ENCODE measurements at places on chromosomes 2 and 18.

- no peak for DNase-seq
These were observed 294.2 kb upstream of the NCKAP5 start for GRCh38 chr2:133862400-133862977.

GRCh38 chr2:238847841-238848690, at the start of gene TWIST2:
Gene TWIST2 (plus strand): TSS chr2:238848085. CDS start chr2:238848216, 131 bp downstream.
- DNase-seq, result no peak

GRCh38 chr2:211789982-211790381, 748.6 kb downstream of the ERBB4 start:
- DNase-seq, result no peak

DNA sequence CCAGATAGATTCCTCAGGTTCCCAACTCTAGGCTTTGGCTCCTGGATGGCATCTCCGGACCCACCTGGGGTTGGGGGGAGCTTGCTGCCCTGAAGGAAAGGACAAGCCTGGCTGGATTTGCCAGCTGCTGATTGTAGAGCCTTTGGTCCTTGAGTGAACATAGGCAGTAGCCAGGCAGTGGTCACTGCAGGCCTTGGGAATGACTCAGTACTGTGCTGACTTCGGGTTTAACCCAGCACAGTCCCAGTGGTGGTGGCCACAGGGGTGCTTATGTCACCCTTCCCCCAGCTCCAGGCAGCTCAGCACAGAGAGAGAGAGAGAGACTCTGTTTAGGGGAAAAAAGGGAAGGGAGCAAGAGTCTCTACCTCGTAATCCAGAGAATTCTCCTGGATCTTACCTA, 27.7 kb upstream of the ACTR2 start:
- no peak for DNase-seq

DNA sequence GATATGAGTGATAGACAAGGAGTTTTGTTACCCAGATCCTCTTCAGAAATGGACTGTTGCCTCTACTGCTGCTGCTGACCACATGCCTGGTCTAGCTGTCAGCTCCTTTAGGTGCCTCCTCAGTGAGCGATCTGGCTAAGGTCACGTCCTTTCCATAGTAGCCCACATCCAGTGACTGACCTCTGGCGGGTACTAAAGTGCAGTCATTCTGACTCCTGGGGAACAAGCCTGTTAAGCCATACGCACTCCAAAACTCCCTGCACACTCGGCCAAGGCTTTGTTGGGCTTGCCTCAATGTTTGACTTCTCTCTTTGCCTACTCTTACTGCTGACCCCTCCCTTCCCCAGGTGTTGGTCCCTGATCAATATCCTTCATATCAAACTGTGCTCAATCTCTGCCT, 685.2 kb downstream of the IRS1 start:
- no peak for DNase-seq

DNA sequence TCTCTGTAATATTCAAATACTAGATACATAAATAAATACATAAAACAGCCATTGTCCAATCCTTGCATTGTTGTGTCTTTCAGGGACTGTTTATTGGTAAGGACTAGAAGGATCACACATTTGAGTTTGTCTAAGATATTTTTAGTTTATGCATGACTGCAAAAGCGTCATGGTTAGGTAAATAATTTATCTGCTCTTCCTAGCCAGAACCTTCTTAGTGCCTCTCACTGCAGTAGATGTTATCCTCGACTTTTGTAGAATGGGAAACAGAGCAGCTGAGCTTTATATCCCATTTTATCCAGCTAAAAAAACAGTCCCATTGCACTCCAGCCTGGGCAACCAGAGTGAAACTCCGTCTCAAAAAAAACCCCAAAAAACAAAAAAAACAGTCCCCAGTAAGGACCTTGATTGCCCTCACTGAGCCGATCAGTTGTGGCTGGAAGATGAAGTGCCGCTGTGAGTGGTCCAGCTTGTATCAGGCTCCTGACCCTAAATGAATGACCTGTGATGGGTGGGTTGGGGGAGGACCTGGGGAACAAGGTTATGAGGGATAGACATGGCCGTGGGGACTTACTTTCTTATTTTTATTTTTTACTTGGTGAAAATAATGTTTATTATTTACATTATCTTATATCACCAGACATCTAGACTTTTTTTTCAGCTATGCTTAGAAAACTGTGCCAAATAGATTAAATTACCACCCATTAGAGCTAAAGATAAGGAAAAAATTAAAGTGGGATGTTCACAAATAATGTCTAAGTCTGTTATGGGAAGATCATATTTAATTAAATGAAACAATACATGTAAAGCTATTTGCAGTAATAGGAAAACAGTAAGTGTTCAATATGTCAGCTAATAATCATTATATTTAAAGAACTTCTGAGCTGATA, 10.9 kb upstream of the ADAM23 start:
- DNase-seq, result no peak

GRCh38 chr18:32730068-32730467, 42.8 kb downstream of the KLHL14 start:
- DNase-seq, result no peak

GRCh38 chr2:38076152-38076709, 280 bp upstream of the CYP1B1 start:
- peak; percentile 69 for DNase-seq

- DNase-seq, result no peak
These were observed 52.3 kb upstream of the MGAT5 start for GRCh38 chr2:134201533-134201932.

GRCh38 chr2:85380048-85380447, 25.5 kb downstream of the ELMOD3 start:
- DNase-seq, result no peak

GRCh38 chr2:70673041-70673647, 94.9 kb downstream of the ADD2 start:
- DNase-seq, result no peak

- DNase-seq, result no peak
These were observed 22.7 kb downstream of the RPRM start for GRCh38 chr2:153455861-153456260.

DNA sequence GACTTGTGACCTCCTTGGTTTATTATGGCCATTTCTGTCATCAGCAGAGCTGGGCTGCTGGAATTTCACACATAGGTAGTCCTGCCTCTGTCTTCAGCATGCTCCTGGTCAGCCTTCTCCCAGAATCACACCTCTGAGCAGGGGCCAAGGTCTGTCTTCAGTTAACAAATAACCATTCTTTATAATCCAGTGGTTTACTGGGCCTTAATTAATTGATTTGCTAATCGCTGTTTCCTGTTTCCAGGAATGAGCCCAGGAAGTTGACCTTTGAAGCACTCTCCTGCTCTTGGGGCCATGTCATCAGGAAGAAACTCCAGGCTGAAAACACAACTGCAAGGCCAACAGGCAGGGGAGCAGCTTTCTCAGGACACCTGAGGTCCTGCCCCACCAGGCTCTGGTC, 278.5 kb downstream of the SRBD1 start:
- no peak for DNase-seq

DNA sequence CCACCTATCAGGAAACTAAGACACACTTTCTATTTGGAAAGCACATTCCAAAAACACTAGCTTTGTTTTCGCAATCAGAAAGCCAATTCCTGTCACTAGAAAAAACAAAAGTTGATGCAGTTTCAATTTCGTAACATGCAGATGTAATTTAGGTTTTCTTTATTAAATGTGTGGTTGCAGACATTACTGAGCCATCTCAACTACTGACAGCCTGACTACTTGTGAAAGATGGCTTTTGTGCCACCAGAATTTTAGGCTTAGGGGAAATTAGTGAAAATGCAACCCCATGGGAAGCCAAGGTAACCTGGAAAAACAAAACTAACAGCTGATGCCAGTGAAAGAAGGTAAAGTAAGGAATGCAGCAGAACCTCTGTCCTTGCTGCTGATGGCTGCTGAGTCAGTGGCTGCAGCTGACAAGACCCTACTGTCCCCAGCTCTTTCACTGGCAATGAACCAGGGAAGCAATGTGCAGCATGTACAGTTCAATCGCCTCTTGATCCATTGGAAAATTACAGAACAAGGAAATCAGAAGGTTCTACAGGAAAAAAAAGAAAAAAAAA, 34.9 kb downstream of the FEZ2 start:
- DNase-seq, result no peak

GRCh38 chr2:48525269-48525943, 4.5 kb upstream of the STON1 start:
- no peak for DNase-seq

- DNase-seq, result no peak
These were observed 29.5 kb downstream of the TMEM163 start for GRCh38 chr2:134689315-134689714.

DNA sequence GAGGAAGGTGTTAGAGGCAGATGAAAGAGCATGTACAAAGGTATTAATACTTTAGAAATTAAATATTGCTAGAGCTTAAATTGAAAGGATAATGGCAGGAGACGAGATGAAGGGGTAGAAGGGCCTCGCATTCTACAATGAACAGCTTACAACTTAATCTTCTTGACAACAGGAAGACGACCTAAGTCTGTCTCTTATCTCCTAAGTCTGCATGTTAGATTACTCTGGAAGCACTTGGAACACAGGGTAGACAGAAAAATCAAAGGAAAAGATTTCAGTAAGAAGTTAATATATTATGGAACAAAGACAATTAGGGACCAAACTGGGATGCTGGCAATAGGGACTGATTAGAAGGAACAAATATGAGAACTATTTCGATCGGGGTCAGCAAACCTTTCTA, 34.9 kb downstream of the SMC6 start:
- DNase-seq, result no peak

DNA sequence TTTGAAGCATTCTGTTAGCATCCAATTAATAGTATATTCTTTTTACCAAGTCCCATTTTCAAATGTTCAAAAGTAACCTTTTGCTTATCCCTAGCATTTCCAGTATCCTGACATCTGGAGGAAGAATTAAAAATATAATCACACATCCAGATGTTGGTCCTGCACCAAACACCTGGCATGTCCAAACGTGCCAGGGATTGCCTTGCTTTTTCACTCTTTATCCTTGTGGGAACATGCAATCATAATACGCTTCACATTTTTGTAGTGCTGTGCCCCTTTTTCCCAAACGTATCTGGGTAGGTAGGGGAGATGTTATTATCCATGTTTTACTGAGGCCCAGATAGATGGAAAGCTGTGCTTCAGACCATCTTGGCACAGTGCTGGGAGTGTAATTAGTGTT, 133.0 kb downstream of the TPGS2 start:
- DNase-seq, result no peak

GRCh38 chr2:32732120-32732519, 104.3 kb downstream of the TTC27 start:
- no peak for DNase-seq

GRCh38 chr18:2714140-2714539, 58.6 kb downstream of the SMCHD1 start:
- no peak for DNase-seq

DNA sequence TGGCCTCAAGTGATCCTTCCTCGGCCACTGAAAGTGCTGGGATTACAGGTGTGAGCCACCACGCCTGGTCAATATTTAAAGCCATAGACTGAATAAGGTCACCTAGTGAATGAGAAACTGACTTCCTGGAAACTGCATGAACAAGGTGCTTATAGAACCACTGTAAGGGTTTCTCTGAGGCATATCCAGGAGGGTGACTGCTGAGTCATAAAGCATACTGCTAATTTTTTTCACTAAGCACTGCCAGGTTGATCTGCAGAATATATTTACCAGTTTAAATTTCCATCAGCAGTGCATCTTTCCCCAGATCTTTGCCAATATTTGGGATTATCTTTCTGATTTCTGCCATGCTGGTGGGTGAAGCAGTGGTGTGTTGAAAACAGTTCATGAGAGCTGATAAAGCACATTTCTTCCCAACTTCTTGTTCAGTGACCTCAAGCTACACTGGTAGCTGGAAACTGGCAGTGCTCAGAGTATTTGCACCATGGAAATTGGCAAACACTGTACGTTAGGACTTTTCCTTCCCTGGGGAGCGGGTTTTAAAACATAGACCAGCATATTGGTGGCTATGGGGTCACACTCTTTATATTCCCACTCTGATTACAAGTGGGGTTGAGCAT, 4.2 kb upstream of the CLIP4 start:
- no peak for DNase-seq

DNA sequence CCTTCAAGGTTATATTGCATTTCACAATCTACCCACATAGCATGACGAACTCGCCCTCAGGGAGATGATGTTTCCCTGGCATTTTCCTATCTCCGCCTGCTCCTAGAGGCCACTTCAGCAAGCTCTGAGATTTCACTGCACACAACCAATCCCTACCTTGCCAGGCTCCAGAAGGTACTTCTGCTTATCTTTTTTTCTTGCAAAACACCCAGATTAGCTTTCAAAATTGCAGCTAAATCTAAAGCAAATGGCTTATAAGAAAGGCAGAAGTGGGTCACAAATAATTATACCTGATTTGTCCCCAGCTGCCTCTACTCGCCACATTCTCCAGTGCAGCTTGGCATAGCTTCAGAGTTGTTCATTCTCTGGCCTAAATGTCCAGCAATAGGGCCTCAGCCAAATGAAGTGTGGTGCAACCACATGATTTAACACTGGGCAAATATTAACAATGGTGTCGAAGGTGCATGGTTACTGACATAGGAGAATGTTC, 32.4 kb upstream of the MRPL19 start:
- DNase-seq, result no peak

DNA sequence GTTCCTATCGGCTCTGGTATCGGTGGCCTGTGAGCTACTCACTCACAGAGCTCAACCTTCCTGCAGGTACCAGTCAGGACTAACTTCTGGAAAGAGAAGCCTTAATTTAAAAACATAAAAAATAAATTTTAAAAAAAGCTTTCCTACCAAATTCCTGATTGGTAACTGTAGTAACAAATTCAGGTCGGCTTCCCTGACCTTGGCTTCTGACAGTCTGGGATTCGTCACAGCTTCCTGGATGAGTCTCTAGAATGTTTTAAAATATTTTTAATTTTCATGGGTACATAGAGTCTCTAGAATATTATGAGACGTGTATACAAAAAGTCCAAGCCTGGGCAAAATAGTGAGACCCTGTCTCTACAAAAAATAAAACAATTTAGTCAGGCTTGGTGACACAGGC, 45.0 kb upstream of the MTCL1 start:
- DNase-seq, result no peak

DNA sequence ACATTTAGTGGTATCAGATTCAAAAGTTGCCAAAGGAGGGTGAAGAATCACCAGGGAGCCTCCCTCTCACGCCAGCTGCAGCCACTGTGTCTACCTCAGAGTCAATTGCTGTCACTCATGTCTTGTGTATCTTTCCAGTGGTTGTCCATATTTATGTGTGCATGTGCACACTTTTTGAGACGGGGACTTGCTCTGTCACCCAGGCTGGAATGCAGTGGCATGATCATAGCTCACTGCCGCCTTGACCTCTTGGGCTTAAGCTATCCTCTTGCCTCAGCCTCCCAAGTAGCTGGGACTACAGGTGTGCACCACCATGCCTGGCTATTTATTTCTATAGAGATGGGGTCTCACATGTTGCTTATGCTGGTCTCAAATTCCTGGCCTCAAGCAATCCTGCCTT, 4.0 kb downstream of the MOCOS start:
- DNase-seq, result peak; percentile 27

Data from activated effector memory CD4-positive, alpha-beta T cell treated with anti-CD3 and anti-CD28 coated beads, Interleukin-2, amount 50 U/mL, for 16 hours (primary cell).